ENCODE measurements at places on chromosomes 11 and 22.

DNA sequence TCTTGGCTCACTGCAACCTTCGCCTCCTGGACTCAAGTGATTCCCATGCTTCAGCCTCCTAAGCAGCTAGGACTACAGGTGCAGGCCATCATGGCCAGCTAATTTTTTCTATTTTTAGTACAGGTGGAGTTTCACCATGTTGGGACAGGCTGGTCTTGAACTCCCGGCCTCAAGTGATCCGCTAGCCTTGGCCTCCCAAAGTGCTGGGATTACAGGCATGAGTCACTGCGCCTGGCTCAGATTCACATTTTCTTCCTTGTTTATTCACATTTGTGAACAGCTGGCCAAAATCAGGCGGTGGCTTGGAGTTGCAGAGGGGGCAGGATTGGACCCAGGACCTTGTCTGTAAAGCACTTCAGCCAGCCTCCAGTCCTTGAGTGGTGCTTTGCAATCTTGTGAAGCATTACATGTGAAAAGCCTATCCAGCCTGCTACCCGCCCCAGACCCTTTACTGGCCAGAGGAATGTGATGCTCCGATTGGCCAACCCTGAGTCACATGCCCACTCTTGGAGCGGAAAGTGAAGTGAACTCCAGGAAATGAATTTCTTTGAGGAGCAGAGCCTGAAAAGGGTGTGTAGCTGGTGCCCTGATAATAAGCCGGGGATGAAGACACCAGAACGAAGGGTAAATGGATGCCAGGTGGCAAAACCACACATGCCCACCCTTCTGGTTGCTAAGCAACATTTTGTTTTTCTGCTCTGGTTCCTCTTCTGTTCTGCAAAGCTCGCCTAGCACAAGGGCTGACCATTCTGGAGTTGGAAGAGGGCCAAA lies 62.6 kb upstream of the PTPRJ start:
- DNase-seq = no peak

DNA sequence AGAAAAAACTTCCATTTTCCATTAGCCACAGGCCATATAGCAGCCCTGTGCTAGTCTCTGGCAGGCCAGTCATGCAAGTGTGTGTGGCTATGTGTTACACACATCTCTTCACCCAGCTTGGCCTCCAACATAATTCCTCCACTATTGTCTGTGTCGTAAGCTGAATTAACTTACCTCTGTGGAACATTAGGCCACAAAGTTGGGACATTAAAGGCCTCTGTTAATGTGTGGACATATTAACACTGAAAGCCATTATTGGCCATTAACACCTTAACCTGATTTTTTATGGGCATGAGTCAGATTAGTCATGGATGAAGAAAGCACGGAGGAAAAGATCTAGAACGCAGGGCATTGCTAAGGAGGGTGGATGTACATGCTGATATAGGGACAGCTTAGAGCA lies 100.1 kb downstream of the DBX1 start:
- DNase-seq = no peak

GRCh38 chr11:129489249-129489648 lies 113.6 kb downstream of the BARX2 start:
- DNase-seq = no peak

DNA sequence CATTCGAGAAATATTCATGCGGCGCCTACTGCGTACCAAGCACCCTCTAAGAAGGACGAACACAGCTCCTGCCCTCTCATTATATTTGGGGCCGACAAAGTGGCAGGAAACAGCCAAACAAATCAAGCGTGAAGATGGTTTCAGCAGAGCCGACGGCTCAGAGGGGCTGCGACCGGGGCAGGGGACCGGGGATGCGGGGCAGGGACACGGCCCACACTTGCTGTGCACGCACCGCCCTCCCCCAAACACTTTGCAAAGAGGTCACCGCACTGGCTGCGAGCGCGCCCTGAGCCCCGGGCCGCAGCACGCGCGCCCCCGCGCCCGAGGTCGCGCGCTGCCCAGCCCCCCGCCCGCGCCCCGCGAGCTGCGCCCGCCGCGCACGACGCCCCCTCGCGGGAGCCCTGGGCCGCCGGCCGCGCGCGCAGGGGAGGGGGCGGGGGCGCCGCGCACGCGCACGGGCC lies 255 bp upstream of the SYNGR1 start:
- no peak for DNase-seq

- no peak for DNase-seq
Observed at GRCh38 chr22:42655693-42656092, 6.5 kb upstream of the CYB5R3 start.

DNA sequence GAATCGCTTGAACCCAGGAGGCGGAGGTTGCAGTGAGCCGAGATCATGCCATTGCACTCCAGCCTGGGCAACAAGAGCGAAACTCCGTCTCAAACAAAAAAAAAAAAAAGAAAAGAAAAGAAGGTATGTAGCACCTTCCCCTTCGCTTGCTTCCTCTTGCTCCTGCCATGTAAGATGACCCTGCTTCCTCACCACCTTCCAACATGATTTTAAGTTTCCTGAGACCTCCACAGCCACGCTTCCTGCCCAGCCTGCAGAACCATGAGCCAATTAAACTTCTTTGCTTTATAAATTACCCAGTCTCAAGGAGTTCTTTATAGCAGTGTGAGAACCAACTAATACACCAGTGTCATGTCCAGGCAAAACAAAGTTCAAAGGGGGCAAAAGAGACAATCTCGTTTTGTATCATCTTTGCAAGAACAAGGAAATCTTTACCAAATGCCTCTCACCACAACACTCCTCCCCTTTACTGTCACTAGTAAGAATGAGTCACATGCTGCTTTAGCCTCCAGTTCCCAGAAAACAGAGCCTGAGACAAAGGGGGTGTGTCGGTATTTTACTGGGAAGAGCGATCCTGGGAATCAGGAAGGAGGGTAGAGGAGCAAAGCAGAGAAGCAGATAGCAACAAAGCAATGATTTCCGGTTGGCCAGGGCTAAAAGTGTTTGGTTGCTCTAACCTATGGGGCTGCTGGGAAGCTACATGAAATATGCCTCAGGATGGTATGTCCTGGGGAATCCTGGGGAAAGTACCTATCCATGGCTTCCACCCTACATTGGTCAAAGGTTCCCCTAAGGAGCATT lies 10.5 kb upstream of the MCHR1 start:
- DNase-seq = no peak

- DNase-seq = no peak
Observed at GRCh38 chr11:112159098-112160065, 4.5 kb downstream of the IL18 start.

Measured in stimulated activated CD4-positive, alpha-beta T cell treated with anti-CD3 and anti-CD28 coated beads, Interleukin-1b, Interleukin-23, amount 100 ng/mL, for 1 hour (primary cell).